ENCODE measurements at places on chromosomes 11 and 22. TPM values are rescaled to one million over a fixed set of nuclear protein-coding genes. Genes with fewer than 3 reads are reported as not detected.

DNA sequence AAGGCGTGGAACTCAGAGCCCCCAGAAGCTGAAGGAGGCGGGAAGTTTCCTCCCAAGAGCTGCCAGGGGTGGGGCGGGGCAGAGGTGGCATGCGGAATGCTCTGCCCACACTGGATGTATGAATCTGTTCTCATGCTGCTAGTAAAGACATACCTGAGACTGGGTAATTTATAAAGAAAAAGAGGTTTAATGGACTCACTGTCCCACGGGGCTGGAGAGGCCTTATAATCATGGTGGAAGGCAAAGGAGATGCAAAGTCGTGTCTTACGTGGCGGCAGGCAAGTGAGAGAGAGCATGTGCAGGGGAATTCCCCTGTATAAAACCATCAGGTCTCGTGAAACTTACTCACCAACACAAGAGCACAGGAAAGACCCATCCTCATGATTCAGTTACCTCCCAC is 57.6 kb downstream of the SMIM38 start:
- no peak for DNase-seq

GRCh38 chr11:61145228-61146005 is 15.8 kb downstream of the VPS37C start:
- no peak for DNase-seq

- no peak for DNase-seq
Measured at GRCh38 chr11:1342946-1343345, 33.5 kb upstream of the TOLLIP start.

DNA sequence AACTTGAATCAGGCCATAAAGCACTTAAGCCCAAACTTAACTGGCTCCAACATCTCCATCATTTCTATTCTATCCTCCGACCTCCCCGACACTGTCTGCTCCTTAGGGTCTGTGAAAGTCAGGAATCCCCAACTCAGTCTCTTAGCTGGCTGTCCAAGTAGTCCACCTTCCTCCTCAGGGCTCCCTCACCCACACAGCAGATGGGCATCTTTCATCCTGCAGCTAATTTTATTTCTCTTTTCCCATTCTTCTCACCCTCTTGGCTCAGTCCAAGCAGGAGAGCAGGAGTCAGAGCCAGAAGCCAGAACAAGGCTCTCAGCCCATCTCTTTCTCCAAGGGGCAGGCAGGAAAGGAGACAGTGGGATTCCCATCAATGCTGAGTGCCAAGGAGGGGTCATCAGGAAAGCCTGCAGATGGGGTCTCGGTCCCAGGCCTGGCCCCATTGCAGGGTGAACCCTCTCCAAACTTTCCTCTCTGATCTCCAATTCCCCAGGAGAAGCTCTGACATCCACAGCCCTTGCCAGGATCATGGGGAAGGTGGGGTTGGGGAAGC is 40.4 kb upstream of the JAM3 start:
- no peak for DNase-seq

- no peak for DNase-seq
Measured at GRCh38 chr22:37292641-37293040, 10.3 kb downstream of the CYTH4 start.

GRCh38 chr11:134657631-134658030 is 245.6 kb upstream of the B3GAT1 start:
- DNase-seq = no peak

GRCh38 chr22:39592081-39593065 is 21.8 kb downstream of the CACNA1I start:
- DNase-seq = no peak

GRCh38 chr11:18321969-18322711 is at the start of the genes GTF2H1 and HPS5:
GTF2H1 (plus strand) TSS chr11:18322567; CDS start chr11:18333075, 10,508 bp downstream.
HPS5 (minus strand) TSS chr11:18322140; CDS start chr11:18317858, 4,282 bp downstream.
- DNase-seq = peak; percentile 100

- no peak for DNase-seq
Measured at GRCh38 chr11:77156396-77157195, 28.6 kb downstream of the MYO7A start.

DNA sequence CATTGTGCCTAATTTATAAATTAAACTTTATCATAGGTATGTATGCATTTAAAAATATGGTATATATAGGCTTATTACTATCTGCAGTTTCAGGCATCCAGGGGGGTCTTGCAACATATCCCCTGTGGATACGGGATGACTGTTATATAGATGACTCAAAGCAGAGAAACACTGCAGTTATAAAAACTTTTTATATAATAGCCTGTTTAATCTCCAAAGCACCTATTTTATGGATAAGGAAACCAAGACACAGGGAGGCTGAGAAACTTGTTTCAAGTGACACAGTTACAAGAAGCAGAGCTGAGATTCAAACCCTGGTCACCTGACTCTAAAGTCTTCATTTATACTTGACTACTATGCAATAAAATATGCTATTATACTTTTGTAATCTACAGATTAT is 897.7 kb downstream of the KCNA4 start:
- DNase-seq = no peak

GRCh38 chr11:120884154-120885020 is 139.5 kb upstream of the TBCEL start:
- no peak for DNase-seq

DNA sequence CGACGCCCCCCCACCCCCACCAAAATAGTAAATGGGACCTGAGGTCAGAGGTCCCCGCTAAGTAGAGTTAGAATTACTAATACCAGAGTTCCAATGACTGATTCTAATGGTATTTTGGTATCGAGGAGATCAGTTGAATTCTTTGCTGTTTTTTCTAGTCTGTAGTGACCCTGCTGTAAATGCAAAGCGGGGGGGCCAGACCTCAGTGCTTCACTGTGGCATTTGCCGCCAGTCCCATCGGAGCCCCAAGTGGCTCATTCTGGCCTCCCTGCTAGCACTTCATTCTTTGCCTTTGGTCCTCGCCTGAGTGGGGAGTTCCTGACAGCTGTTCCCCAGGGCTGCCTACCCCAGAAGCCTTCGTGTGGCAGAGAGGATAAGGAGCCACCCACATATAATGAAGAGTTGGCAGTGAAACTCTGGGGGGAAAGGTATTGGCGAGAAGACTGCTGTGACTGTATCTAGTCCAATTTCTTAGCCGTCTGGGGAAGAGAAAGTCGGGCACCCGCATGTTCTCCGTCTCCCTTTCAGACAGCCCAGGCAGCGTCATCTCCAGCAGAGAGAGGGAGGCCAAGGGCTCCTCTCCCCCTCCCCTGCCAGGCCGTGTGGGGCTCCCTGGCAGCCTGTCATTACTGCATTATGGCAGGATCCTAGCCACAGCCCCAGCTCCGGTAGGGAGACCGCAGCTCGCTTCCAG is 19.4 kb upstream of the CABP7 start:
- no peak for DNase-seq

GRCh38 chr11:101436511-101437142 is 147.2 kb downstream of the TRPC6 start:
- no peak for DNase-seq

DNA sequence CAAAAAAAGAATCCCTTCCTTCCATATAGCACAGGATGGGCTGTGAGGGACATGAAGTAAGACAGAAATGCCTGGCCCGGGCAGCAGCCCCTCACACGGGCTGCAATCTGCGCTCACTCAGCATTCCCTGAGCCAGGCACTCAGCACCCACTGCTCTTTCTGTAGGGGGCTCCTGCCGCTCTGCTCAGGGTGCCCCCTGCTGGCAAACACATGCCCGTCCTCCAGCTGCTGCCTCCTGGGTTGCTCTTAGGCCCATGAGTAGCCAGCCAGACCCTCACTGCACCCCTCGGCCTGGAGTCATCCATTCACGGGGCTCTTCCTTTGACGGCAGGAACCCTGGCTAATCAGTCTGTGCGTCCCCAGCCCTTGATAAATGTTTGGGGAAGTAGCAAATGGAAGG is 6.9 kb downstream of the MCAT start:
- peak; percentile 36 for DNase-seq

GRCh38 chr11:128290106-128290840 is 297.1 kb downstream of the ETS1 start:
- DNase-seq = peak; percentile 78

GRCh38 chr11:122808478-122808869 is 29.8 kb upstream of the CRTAM start:
- DNase-seq = no peak

KDM4D gene
- total RNA-seq = 1.2 TPM

MS4A7 gene
- total RNA-seq = 0.96 TPM

JHY gene
- 6.7 TPM for total RNA-seq

SHISAL1 gene
- not detected for total RNA-seq

C11orf97 gene
- not detected for total RNA-seq
